NCI-H1092 treated with DMSO at 0.1 percent for 48 hours (cell line): ENCODE measurements at places on chromosomes 11 and 22.

GRCh38 chr11:9656864-9657263 is 7.0 kb upstream of the SWAP70 start:
- DNase-seq, result no peak

GRCh38 chr11:21892736-21893564 is 299.9 kb upstream of the ANO5 start:
- DNase-seq, result no peak

DNA sequence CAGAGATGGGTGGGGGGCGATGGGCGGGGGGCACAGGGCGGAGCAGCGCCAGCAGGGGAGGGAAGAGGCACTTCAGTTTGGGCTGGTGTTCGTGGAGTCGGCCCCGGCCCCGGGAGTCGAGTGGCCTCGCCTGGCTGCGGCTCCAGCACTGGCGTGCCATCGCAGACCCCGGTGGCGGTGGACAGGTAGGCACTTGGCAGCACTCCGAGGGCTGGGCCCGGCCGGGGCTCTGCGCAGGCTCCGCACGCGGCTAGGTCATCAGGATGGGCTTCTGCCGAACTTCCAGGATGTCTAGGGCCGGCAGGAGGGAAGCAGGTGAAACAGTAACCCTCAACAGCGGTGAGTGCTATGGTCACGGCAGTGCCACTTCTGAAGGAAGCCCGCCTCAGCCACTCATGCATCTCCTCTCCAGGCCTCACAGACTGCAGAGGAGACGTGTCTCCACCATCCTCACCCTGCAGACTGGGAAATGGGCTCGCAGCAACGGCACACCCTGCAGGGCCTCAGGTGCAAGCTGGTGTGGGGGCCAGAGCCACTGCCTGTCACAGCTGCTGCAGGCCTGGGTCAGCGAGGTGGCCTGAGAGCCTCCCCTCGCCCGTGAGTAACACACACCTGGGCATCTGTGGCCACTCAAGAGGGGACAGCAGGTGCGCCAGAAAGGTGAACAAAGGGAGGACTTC is 33.3 kb downstream of the NUP50 start:
- DNase-seq, result no peak

DNA sequence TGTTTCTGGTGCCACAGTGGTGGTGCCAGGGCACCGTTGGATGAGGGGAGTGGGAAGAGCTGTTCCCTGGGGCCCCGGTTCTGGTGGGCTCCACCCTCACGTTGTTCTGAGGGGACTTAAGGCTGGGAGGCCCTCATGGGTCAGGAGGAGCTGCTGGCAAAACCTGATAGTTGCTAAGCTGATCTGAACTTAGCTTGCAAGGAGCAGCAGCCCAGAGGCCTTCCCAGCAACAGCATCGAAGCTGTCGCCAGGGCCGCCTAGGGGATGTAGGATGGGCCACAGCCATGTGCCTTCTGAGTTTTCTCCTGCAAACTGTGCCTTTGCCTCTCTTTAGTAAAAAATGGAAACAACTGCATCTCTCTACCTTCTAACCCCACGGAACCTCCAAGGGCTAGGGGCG is 240.2 kb downstream of the TBC1D22A start:
- DNase-seq, result no peak

DNA sequence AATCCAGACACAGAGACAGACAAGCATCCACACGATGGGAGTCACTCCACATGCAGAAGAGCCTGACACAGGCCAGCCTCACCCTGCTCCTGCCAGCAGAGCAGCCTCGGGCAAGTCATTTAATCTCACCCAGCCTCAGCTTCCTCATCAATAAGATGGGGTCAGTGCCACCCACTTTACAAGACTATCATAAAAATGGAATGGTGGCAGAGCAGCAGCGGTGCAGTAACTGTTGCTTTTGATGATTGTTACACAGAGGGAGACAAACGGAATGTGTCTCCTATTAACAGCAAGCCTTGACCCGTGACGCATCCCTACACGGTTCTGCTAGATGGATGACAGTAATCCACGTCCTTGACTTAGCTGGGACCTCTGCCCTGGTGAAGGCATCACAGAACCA is 26.0 kb upstream of the ARFGAP3 start:
- no peak for DNase-seq

- no peak for DNase-seq
Measured at GRCh38 chr11:105799728-105800462, 190.0 kb downstream of the GRIA4 start.

- DNase-seq, result no peak
Measured at GRCh38 chr22:38018938-38019827, 34.8 kb upstream of the SOX10 start.

DNA sequence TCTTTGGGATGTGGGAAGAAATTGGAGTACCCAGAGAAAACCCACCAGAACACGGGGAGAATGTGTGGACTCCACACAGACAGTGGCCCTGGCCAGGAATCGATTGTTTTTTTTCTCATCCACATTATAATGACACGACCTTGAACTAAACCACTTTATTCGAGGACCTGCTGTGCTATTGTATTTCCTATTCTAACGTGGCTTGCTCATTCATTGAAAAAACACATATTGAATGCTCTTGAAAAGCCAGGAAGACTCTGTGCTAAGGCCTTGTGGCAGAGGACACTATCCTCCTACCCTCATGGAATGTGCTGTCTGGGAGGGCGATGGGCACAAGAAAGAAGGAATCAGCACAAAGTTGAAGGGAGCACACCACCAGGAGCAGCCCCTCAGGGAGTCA is 9.1 kb upstream of the SREBF2 start:
- DNase-seq, result no peak

DNA sequence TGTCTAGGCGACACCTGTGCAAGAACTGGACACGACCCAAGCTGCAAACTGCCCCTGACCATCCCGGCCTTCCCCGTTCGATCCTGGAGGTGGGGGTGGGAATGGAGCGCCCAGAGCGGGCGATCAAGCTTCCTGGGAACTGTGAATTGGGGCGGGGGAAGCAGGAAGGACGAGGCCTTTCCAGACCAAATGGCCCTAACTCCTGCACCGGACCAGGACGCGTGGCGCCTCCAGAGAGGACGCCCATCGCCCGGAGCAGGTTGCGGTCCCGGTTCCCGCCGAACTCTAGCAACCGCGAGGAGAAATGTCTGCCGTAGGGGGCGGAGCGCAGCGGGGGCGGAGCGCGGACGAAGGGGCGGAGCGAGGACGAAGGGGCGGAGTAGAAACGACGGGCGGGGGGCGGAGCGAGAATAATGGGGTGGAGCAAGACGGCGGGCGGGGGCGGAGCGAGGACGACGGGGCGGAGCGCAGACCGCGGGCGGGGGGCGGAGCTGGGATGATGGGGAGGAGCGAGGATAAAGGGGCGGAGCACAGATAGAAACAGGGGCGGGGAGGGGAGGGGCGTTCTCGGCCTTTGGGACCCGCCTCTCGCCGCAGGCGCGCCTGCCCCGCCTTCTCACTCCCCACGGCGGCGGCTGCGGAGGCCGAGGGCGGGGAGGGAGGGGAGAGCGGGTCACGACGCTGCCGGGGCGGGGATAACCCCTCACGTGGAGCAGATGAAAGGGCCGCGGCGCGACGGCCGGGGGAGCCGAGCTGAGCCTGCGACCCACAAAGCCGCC is at the start of gene ZNRF3:
Gene ZNRF3 (plus strand): TSS at position 695 of the 779 bp plus-strand sequence. CDS start 195 bp downstream, outside the sequence.
- peak; percentile 87 for DNase-seq

DNA sequence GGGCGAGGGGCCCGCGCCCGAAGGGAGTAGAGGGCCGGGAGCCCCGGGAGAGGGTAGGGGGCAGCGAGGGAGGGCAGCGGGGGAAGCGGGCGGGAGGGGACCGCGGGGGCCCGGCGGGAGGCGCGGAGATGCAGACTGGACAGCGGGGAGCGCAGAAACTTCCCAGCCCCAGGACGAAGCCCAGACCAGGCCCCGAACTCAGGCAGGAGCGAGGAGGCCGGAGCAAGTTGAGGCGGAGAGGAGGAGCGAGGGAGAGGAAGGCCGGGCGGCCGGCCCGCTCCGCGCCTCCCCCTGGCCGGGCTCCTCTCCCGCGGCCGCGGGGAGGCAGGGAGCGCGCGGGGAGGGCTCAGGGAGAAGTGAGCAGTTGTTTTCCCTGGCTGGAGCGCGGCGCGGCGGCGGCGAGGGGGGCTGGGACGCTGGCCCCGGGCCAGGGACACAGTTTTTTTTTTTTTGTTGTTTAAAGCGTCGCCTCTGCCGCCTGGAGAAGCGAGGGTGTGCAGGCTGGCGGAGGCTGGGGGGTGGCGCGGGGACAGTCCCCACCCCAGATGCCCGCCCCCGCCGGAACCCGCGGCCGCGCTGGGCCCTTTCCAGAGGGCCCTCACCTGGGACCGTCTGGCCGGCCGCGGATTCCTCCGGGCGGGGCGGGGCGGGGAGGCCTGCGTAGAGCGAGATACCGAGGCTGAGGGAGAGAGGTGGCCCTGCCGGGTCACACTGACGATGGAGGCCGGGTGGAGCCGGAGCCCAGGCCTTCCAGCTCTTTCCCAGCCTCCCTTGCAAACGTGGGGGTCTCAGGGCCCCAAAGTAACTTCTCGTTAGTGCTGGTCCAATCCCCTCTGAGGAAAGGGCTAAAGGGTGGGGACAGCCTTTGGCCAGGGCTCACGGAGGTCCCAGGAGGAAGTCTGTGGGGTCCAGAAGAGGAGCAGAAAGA is at the start of gene LTBP3:
Gene LTBP3 (minus strand): TSS at position 358 of the 928 bp plus-strand sequence. CDS start 400 bp downstream, outside the sequence.
- peak; percentile 73 for DNase-seq

DNA sequence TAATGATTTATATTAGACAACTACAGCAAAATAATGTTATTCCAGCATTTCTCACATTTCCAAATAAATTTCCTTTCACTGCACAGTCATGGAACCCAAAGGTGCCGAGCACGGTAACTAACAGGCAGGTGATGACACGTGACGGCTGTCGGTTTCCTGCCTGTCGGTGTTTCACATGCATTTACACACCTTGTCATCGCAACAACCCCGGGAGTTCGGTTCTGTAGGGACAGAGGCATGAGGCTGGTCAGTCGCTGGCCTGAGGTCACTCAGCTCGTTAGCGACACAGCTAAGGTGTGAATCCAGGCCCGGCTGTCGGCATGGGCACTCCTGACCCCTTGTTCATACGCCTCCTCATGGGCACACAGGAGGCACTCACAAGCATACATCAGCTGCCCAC is 9.9 kb downstream of the DNAL4 start:
- no peak for DNase-seq

DNA sequence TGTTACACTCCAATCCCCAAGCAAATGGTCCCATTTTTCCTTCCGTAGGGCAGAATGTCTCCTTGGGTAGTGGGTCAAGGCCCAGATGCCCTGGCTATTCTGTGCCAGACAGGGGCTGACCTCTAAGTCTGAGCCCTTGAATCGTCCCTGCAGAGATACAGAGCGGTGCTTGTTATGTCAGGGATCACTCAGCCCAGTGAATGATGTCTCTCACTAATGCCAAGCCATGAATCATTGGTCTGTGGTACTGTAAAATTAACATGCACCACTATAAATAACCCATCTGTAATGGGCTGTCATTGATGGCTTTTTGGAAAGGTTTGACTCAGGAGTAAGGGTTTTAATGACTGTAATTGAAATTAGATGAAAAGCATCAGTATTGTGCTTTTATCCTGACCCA is 35.3 kb upstream of the KIRREL3 start:
- no peak for DNase-seq

DNA sequence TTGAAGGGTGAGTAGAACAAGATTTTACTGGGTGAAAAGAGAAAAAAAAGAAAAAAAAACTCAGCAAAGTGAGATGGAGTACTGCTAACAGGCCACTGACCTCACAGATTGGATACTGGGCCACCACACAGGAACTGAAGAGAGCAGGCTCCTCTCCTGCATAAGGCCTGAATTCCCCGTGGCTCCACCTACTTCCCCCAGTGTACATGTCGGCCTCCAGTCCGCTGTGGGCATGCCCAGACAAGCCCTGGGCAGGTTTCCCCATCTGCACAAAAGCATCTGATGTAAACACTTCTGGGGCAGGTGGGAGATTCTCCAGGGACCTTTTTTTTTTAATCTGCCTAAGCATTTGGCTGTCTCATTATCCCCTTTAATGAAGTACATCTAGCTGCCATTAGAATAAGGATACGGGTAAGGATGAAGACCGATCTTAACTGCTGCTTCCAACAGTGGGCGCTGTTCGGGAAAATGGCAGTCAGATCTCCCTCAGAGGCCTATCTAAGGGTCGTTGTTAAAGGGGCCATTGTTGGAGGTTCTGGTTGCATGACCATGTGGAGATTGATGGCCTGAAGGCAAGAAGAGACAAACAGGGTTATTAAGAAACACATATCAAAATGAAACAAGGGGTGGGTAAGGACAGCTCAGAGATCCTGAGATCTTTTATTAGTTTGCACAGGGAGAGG is 48.5 kb downstream of the MS4A13 start:
- DNase-seq, result no peak

- no peak for DNase-seq
Measured at GRCh38 chr11:22317656-22318055, 20.5 kb upstream of the SLC17A6 start.

DNA sequence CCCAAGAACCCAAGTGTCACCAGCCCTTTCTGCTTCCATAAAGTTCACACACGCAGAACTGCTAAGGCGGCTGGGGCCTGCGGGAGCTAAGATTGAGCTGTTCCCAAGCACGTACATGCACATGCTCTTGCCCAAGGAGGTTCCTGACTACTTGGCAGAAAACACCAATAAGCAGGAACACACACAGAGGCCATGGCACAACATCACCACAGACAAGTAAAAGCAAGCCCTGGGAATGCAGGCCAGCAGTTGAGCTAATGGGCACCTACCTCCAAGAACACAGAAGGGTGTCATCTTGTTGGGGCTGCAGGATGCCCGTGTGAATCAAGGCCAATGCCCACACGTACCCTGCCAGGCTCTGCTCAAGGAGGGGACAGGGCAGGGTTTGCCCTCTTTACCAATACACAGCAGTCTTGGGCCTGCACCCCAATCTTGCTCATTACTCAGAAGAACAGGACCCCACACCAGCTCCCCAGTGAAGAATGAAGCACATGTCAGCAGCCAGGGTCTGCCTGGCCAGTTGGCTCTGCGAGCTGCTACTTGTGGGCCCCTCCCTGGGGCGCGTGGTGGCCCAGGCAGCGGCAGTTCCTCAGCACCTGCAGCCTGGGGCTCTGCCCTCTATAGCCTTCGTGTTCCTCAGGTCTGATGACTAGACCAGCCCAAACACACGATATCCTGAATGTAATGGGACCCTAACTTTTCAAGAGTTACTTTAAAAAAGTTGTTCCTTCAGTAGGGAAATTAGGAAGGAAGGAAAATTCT is 32.3 kb upstream of the CYP2D6 start:
- no peak for DNase-seq

DNA sequence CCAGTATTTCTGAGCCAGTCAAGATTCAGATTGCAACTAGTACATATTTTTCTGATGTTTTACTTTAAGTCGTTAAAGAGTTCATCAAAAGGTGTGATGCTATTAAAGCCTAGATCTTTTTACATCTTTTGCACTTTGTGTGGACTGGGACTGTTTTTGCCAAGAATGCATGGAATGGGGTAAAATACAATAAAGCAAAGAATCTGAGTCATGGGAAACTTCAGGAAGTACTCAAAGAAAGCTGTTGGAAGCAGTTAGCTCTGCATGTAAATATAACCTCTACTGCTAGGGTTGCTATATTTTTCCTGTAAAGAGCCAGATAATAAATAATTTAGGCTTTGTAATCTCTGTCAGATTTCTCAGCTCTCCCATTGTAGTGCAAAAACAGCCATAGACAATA is 20.9 kb downstream of the ATXN10 start:
- no peak for DNase-seq

- DNase-seq, result no peak
Measured at GRCh38 chr11:20311444-20311843, 52.1 kb upstream of the HTATIP2 start.
